ENCODE measurements at places on chromosomes 16 and 17. TPM values are rescaled to one million over a fixed set of nuclear protein-coding genes. Genes with fewer than 3 reads are reported as not detected.
A peak's percentile ranks its signal among the peaks of the same experiment; 100 is the strongest.

The NXN gene
- total RNA-seq, result 56.6 TPM

The TEX14 gene
- 0.13 TPM for total RNA-seq

The ORAI3 gene
- total RNA-seq, result 8.7 TPM

The CD300C gene
- total RNA-seq, result not detected

The TNP2 gene
- total RNA-seq, result not detected

The AANAT gene
- not detected for total RNA-seq

DNA sequence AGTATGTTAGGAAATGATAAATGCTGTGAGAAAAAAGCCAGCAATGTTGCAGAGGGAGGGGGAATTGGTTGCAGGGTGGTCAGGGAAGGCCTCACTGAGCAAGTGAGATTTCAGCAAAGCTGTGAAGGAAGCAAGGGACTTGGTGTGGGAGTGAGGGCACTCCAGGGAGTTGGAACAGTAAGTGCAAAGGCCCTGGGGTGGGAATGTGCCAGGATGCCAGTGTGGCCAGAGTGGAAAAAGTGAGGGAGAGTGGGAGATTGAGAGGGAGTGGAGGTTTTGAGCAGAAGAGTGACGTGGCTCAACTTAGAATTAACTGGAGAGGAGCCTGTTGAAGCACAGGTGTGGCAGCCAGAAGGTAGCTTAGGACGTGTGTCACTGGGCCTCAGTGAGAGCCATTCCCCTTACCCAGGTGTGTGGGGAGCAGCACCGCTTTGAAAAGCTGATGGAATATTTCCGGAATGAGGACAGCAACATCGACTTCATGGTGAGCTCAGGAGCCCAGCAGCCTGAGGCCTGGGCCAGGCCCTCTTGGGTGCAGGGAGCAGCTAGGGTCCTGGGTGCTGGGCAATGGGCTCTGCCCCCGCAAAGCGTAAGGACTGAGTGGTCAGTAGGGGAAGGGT is 16.6 kb downstream of the FMNL1 start:
- peaks cover 8% of the 10 kb centered on the region for H3K27me3 ChIP-seq
- no peak overlapping the region for H3K4me3 ChIP-seq
- no peak for DNase-seq
- H3K36me3 ChIP-seq, result no peaks in the 10 kb centered on the region

GRCh38 chr17:10173913-10174312 is 24.5 kb downstream of the GAS7 start:
- H3K4me3 ChIP-seq, result no peak overlapping the region
- no peak overlapping the region for H3K27ac ChIP-seq
- H3K4me1 ChIP-seq, result peaks cover 26% of the 10 kb centered on the region
- H3K27me3 ChIP-seq, result no peaks in the 10 kb centered on the region
- no peaks in the 10 kb centered on the region for H3K36me3 ChIP-seq

DNA sequence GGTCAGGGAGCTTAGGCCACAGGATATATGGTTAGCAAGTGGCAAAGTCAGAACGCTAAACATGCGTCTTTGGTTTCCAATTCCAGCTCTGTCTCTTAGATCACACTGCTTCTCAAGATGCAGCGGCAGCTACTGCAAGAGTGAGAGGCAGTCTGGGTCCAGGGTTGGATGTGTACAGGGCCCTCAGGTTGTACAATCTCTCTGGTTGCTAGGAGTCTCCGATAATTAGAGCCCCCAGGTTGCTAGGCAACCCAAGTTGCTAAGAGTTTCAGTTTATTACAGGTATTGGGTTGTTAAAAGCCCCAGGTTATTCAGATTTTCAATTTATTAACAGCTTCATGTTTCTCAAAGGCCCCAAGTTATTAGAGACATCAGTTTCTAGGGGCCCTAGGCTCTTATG is 15.5 kb upstream of the SPACA3 start:
- H3K27me3 ChIP-seq, result no peaks in the 10 kb centered on the region
- H3K36me3 ChIP-seq, result no peaks in the 10 kb centered on the region
- no peak overlapping the region for H3K27ac ChIP-seq
- H3K4me3 ChIP-seq, result no peak overlapping the region

DNA sequence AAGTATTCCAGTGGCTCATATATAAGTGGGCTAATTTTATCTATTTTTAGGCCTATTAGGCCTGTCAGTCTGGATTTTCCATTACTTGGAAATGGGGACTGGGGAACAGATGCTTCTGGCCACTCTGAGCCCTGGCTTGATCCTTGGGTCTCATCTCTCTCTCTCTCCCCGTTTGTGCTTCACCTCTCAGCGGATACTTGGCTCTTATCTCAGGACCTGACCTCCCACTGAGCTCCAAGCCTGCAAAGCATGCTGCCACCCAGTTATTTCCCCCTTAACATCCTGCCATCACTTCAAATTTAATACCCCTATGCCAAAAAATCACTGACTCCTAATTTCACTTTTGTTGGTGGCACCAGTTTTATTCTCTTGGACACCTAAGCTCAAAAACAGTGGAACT is 4.2 kb downstream of the ZNF843 start:
- no peak overlapping the region for H3K27ac ChIP-seq
- H3K4me3 ChIP-seq, result no peak overlapping the region
- DNase-seq, result no peak
- H3K4me1 ChIP-seq, result peaks cover 5% of the 10 kb centered on the region

DNA sequence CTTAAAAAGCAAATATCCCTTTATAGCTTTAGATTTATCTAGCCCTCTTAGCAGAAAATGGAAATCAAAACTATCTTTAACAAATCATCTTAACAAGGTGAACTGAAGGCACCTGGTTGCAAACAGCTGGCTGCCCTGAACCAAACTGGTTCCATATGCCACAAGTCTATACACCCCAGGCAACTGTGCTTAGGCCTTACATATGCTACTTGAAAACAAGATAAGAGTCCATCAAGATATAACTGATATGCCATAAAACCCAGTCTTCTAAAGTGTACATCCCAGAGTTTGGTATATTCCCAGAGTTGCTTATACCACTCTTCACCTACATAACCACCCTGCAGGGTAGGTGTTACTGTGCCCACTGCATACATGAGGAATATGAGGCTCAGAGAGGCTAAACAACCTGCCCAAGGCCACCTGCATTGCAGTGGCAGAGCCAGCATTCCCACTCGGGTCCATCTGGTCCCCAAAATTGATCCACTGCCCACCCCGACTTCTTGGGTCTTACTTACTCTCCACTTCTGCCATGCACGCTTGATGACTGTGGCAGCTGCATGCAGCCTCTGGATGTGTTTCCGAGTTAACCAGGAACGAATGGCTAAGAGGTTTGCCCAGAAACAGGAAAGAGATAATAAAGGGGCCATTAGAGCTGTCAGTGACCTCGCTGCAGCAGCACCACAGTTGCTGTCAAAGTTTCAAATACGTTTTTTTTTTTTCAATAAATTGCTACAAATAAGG is 12.2 kb downstream of the ZNHIT3 start:
- no peaks in the 10 kb centered on the region for H3K4me1 ChIP-seq
- no peak overlapping the region for H3K27ac ChIP-seq
- H3K27me3 ChIP-seq, result no peaks in the 10 kb centered on the region

DNA sequence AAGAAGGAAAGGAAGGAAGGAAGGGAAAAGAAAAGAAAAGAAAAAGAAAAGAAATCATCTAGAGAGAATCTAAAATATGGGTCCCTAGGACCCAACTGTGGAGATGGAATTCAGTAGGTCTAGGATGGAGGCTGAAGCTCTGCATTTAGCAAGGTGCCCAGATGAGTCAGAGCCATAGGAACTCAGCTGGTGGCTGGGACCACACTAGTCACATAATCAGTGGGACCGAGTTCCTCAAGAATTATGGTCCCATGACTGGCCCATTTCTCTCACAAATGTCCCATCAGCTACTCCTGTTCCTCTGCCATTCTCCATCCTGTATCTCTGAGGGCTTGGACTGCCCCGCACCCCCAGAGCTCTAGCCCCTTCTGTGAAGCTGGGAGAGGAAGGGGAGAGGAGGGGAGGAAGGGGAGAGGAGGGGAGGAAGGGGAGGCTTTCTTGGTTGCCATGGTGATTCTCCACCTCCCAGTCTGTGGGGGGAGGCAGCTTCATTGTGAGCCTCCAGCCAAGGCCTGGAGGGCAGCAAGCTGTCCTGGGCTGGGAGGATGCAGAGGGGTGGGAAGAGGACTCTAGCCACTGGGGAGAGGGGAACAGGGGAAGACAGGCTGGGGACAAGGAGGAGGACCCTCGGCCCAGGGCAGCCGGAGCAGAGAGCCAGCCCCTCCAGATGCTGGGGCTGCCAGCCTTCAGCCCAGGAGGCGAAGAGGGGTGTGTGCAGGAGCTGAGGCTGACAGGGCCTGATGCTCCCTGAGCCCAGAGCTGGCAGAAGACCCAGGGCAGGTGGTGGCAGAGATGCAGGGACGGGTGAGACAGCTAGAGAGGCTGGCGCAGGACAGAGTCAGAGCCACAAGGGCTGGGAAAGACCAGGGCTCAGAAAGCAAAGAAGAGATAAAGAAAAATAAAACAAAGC is 37.8 kb upstream of the LHX1 start:
- no peaks in the 10 kb centered on the region for H3K36me3 ChIP-seq
- H3K4me3 ChIP-seq, result no peak overlapping the region
- no peaks in the 10 kb centered on the region for H3K27me3 ChIP-seq
- H3K4me1 ChIP-seq, result peaks cover 5% of the 10 kb centered on the region

DNA sequence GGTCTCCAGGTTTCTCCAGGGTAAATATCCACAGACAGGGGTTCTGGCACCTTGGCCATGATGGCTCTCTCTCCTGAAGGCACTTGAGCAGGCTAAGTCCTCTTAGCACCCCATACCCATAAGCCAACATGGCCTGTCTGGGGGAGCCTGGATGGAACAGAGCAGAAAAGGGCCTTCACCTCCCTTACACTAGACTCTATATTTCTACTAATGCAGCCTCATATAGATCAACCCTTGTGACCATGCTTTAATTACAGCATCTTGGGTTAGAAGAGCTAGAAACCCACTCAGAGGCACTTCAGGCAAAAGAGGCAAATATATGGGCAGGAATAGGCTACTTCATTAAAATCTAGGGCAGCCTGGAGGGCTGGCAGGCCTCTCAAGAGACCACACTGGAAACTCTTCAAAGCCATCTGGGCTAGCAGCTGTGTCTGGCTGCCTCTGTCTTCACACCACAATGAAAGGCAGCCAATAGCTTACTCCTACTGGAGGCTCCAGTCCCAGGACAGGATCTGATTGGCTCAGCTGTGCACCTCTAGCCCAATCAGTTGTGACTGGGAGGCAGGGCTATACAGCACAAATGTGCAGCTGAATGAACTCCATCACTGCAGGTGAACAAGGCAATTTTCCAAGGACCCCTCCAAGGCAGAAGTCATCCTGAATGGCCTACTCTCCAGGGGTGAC is 4.7 kb upstream of the CDT1 start:
- no peak for DNase-seq
- H3K4me3 ChIP-seq, result no peak overlapping the region
- no peaks in the 10 kb centered on the region for H3K36me3 ChIP-seq
- H3K4me1 ChIP-seq, result peaks cover 11% of the 10 kb centered on the region
- no peak overlapping the region for H3K27ac ChIP-seq
- H3K27me3 ChIP-seq, result no peaks in the 10 kb centered on the region

- H3K36me3 ChIP-seq, result no peaks in the 10 kb centered on the region
- no peaks in the 10 kb centered on the region for H3K4me1 ChIP-seq
- no peaks in the 10 kb centered on the region for H3K27me3 ChIP-seq
Observed at GRCh38 chr17:14113137-14113536, 43.8 kb downstream of the COX10 start.

DNA sequence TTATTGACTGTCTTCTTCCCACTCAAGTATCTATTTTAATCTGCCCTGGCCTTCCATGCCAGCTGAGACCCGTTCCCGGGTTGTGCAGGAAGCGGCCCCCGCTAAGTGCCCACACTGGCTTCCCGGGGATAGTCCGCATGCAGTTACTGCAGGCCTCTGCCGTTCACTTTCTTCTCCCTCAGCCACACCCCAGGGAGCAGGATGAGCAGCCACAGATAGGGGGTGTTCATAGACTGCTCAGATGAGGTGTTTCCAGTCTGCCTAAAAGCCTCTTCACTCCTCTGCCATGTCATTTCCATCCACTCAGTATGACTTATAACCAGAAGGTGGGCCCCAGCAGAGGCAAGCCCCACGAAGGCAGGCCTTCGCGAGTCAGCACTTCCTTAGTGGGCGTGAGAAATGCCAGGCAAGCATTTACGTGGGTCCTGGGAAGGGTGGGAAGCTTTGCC is 7.7 kb downstream of the MED9 start:
- no peaks in the 10 kb centered on the region for H3K4me1 ChIP-seq
- DNase-seq, result no peak
- H3K4me3 ChIP-seq, result no peak overlapping the region
- no peaks in the 10 kb centered on the region for H3K27me3 ChIP-seq

DNA sequence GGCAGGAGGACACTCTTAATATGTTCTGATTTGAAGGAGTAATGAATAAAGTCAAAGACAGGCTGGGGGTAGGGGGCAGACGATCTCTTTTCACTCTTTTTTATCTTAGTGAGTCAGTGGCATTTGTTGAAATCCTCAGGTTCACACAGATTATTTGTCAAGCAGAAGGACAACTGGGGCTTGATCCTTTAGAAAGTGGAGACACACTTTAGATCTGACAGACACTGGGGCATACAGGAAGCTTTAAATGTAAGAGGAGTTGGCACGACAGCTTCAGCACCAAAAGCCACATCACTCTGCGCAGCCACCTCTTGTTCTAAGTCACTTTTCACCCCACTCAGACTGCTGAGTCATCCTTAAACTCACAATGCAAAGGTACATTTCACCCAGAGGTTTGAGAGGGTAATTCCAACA is 121.5 kb downstream of the STXBP4 start:
- no peak overlapping the region for H3K4me3 ChIP-seq
- DNase-seq, result peak; percentile 8
- H3K4me1 ChIP-seq, result peaks cover 12% of the 10 kb centered on the region
- H3K36me3 ChIP-seq, result no peaks in the 10 kb centered on the region
- H3K27ac ChIP-seq, result no peak overlapping the region

DNA sequence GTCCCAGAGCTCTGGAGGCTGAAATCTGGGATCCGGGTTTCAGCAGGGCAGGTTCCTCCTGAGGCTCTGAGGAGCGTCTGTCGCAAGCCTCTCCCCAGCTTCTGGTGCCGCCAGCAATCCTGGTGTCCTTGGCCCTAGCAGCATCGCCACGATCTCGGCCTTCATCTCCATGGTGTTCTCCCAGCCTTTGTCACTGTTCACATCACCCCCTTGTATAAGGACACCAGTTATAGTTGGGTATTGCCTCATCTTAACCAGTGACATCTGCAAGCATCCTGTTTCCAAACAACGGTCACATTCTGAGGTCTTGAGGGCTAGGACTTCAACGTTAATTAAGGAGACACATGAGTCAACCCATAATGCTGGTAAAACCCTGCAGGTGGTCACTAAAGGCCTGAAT is 2.8 kb upstream of the PPP1R27 start:
- H3K4me1 ChIP-seq, result peaks cover 16% of the 10 kb centered on the region
- H3K36me3 ChIP-seq, result peaks cover 12% of the 10 kb centered on the region
- no peak overlapping the region for H3K4me3 ChIP-seq
- no peaks in the 10 kb centered on the region for H3K27me3 ChIP-seq

Measured in SJSA1 (cell line).